ENCODE measurements at places on chromosomes 5 and 9.

DNA sequence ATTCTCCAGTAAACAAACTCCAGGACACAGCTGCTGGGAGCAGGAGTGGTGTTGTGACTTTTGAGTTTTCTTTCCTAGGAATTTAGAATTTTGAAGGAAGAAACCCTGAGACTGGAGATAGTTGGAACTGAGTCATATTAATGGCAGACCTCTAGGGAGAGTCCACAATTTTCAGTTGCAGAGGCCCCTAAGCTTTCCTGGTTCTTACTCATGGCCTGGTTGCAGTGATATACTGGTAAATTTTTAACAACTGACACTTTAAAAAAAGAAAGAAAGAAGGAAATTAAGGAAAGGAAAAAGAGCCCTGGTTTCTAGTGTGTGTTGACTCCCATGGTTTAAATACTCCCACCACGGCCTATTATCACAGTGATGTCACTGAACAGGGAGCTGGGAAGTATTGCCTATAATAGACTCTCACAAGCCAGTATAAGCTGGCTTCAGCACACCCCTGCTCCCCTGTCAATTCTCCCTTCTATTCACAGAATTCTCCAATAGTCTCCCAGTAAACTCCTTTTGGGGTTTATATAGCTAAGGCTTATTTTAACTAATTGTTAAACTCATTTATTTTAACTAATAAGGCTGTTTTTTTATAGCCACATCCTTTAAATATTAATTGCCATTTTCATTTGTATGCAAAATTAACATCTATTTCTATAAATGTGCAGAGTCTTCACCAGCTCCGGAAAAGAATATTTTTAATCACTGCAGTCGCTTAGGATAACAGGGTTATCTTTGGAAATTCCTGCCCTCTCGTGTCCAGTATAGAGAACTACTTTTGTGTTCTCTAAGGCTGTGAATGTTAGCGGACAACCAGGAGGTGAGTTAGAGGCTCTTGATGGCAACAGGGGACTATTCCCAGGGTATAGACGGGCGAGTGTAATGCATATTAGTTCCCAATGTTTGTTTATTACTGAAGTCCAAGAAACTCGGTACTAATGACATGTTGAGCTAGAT, 59.7 kb downstream of the GGTA1 start:
- no peak for DNase-seq

- no peak for DNase-seq
Observed at GRCh38 chr9:80163889-80164288, 592.1 kb downstream of the TLE4 start.

GRCh38 chr5:140677947-140678346, 4.6 kb upstream of the DND1 start:
- DNase-seq = no peak

DNA sequence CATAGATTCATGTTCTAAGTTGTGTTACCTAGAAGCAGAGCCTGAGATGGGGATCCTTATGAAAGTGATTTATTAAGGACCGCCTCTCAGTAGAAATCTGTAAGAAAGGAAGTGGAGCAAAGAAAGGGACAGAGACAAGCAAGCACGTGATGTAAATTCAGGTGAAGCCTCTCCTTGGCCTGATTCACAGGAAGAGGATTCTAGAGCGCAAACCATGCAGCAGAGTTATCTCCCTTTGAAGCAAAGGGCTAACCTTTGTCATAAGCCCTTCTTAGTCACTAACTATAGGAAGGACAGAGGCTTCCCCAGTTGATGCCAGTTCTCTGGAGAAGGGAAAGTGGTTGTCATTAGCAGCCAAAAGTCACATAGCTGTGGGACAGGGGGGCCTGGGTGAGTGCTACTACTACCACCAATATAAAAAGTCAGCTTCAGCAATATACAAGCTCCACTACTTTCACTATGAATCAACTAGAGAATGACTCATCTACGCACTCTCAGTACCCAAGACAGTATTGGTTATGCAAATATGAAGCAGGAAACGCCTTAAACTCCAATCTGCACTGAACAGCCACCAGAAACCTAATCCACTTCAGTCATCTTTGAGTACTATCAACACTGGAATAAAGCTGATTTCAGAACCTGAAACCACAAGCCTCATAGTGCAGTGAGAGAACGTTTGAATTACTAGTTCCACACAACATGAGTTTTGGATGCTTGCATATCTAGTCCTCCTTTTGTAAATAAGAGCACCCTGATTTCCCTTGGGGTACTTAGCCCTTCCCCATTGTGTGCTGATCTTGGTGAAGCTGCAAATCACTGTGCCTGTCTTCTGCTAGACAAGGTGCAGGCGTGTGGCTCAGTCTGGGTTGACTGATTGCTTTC, 162.7 kb downstream of the ZNF608 start:
- no peak for DNase-seq

DNA sequence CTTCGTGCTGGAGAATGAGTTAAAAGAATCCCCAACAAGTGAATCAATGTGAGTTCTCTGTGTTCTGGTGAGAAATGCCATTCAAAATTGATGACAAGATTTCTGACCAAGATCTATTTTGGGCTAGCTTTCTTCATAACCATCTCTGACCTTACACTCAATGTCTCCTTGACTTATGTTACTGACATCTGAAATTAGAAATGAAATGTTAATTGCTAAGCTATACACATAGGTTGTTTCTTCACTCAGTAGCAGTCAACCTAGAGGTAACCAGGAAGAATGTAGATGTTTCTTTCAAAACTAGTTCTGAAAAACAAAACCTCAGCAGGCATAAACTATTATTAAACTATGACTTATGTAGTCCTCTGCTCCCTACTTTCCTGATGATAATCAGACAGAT, 2220.7 kb upstream of the C9orf72 start:
- DNase-seq = no peak

DNA sequence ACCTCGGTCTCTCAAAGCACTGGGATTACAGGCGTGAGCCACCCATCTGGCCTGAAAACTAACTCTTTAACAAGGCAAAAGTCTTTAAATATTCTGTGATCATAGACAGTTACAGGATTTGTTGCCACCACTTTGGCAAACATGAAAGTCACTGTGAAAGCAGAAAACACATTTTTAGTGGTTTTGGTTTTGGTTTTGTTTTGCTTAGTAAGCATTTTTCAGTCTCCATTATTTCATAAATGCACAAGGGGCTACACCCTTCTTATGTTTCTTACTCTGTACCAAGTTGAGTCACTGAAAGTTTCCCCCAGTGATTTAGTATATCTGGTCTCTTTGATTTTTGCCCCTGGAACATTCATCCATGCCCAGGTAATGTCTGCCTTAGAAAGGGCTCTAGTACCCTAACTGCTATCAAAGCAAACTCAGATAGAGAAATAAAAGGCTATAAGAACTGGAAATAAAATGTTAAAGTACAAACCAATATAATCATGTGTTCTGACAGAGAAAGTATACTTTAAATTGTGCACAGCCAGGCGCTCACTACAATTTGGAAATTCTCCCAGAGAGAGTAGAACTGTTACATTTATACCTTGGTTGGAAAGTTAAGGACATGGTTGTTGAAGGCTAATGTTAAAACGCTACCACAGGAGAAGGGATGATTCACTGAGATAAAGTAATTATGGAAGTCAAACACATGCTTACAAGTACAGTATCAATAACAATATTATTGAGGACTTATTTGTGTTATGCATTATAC, 1022.5 kb upstream of the DMAC1 start:
- no peak for DNase-seq

DNA sequence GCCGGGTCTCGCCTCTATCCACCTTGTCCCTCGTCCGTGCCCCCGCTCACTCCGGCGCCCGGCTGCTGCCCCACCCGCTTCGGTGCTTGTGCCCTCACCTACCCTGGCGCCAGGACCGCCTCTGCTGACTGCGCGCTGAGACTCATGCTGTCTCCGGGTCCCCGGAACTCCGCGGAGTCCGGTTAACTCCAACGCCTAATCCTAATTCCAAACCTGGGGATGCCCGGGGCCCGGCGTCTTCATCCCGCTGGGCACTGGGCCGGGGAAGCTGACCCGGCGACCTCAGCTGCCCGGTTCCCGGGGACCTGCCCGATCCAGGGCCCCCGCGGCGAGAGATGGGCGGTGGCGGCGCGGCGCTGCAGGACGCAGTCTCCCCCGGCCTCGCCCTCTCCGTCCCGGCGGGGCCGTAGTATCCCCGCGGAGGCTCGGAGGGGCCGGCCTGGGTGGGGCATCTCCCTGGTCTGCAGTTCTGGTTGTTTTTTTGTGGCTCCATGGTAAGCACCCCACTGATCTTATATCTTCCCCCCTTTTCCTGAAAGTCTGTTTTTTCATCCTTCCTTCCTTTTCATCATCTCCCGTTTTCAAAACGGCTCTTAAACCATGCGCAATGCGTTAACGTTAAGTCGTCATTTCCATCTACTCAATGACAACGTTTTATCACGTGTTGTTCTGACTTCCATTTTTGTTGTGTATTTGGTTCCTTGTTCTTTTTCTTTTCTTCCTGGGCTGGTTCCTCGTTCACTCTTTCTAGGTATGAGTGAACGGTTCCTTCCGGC, 41.1 kb upstream of the PLEKHG4B start:
- no peak for DNase-seq

DNA sequence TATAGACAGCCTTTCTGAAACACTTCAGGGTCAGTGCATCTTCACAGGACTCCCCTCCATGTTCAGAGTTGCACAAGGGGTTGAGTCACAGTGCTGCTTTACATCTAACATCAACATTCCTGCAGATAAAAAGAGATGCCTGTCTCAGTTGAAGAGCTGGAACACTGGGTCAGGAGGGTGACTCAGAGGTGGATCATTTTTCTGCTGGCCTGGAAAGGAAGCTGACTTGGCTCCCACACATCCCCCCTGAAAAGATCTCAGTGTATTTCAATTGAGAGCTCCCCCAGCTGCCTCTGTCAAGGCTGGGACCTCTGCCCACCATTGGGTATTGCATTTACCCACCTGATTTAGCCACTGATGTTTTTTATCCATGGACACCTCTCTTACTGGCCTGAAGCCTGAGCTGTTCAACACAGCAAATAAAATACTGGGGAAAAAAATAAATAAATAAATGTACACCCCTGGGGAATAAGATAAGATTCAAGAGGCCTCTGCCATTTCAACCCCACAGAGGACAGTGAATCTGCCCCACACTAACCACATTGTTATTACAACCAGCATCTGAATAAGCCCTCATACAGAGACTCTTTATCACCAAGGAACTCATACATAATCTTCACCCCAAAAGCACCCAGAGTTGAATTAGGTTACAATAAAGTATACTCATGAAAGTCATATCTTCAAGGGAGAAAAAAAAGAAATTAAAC, 716.4 kb downstream of the SEMA5A start:
- no peak for DNase-seq

DNA sequence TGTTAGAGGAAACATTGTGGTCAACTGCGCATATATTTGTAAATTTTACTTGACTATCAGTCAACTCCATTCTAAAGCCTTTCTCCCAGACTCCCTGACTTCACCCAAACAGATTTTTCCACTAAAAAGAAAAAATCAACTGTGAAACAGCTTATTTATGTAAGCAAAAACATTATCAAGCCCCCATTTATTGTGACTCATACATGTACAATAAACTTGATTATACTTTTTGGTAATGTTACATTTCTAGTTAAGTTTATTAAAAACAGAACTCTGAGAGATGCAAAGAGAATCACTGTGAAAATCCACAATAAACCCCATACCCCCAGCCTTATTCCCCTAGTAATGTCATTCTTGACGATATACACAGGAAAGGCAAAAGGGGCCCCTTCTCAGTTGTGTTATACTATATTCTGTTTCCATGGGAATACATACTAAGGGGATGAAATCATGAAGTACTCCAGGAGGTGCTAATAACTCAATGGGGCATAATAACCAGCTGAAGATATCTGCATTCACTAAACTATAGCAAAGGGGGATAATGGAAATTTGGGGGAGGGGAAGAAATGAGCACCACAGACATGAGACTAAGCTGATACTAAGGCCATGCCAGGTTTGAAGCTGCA, 616.0 kb downstream of the ACTL7B start:
- DNase-seq = no peak

GRCh38 chr5:135234666-135235401, 164.2 kb downstream of the MACROH2A1 start:
- no peak for DNase-seq

- no peak for DNase-seq
Observed at GRCh38 chr5:160824301-160825001, 27.6 kb downstream of the ATP10B start.

DNA sequence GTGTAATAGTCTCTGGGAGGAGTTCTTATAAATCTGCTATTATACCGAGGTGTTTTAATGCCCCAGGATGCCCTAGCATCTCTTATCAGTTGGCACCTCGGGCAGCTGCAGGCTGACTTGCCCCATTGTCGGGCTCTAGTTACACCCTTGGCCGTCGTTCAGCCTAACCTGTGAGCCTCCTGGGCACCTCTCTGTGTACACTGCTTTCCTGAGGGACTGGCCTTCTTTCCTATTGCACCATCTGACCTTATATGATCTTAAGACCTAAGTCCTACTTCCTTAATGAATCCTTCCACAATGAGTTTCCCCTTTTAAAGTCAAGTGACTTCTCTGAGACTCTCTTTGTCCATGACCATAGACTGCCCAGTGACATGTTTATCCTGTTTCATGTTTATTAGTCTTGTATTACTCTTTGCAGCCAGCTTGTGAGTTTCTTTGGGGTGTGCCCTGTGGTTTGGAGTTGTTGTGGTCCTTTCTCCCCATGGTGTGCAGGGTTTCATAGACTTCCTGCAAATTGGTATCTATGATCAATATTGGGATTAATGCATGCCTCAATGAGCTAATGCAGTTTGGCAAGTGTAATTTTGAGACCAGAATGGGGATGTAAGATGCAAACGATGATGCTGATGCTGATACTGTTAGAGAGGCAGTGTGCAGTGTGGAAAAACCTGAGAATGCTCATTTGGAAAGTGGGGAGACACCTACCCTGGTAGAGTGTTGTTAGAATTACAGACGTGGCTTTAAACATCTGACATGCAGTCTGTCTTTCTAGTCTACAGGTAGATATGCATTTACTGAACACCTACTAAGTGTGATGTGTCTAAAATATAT, 4.9 kb downstream of the DAPK1 start:
- no peak for DNase-seq

DNA sequence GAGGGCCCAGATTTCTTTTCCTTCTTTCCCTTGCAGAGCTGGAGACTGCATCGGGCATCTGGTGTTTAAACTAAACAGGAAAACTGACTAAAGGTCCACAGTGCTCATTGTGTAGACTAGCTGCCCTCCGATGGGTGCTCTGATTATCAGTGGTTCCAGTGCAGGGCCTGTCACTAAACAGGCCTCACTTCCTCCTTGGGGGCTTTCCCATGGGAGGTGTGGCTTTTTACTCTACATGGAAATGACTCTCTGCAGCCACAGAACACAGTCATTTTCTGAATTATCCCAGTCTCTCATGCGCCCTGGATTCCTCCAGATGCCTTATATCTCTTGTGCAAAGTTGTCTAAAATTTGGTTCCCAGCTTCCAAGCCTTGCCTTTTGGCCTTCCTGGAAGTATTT, 199.2 kb downstream of the TRIO start:
- DNase-seq = no peak

GRCh38 chr5:141826674-141827073, 51.5 kb downstream of the PCDH1 start:
- DNase-seq = no peak

DNA sequence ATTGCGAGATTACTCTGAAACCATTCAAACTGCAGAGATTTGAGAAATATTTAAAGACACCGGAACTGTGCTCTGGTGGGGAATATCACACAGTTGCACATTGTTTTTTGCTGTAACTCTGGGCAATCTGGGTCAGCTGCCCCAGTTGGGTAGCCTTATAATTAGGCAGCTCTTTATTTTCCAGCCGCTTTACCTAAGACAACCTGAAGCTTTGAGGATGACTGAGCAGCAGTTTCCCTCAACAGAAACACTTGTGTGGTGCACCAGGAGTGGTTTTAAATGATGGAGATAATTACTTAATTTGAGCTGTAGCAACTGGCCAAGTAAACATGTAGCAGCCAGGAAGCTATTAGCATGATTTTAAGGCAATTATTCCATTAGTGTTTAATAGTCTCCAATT, 2.9 kb downstream of the PLCXD3 start:
- peak; percentile 58 for DNase-seq
